ENCODE measurements at places on chromosomes 1 and 21. TPM values are rescaled to one million over a fixed set of nuclear protein-coding genes. Genes with fewer than 3 reads are reported as not detected.

The SPAG17 gene
- total RNA-seq, result 0.11 TPM

The GJA4 gene
- not detected for total RNA-seq

The RAB13 gene
- total RNA-seq, result 34.9 TPM

The ZNF593 gene
- total RNA-seq, result 40.8 TPM

The PRRX1 gene
- 0.79 TPM for total RNA-seq

The PCAT6 gene
- 1.2 TPM for total RNA-seq

The CCDC185 gene
- total RNA-seq, result not detected

The PTCH2 gene
- not detected for total RNA-seq

The IGSF21 gene
- total RNA-seq, result not detected

All from placental epithelial cell (primary cell).